ENCODE measurements at places on chromosomes 11 and 22. TPM values are rescaled to one million over a fixed set of nuclear protein-coding genes. Genes with fewer than 3 reads are reported as not detected.

DNA sequence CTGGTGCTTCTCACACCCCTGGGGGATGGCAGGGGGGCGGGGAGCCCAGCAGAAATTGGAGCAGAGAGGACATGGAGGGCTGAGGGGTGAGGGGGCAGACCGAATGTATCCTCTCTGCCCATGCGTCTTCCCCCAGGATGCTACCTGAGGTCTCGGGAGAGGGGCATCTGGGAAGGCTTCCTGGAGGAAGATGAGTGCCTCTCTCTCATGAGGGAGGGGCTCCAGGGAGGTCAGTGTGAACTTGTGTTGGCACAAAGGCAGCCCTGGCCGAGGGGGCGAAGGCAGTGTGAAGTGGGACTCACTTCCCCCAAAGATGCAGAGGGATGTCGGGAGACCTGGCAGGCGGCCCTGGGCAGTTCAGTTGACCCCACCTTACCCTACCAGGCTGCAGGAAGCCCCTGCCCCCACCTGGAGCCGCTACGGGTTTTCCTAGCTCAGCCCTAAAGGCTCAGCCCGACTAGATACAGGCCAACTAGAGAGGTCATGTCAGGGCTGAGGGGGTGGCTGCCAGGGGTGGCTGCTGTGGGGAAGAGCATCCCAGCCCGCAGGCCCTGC lies 10.4 kb downstream of the ASCL2 start:
- H3K4me1 ChIP-seq, result no peaks in the 10 kb centered on the region
- no peaks in the 10 kb centered on the region for H3K36me3 ChIP-seq
- H3K27me3 ChIP-seq, result no peaks in the 10 kb centered on the region

Gene C11orf42
- not detected for total RNA-seq

Gene PRG2
- total RNA-seq, result not detected

Gene FGF4
- total RNA-seq, result not detected

- no peaks in the 10 kb centered on the region for H3K36me3 ChIP-seq
- no peak overlapping the region for H3K27ac ChIP-seq
- DNase-seq, result no peak
- no peaks in the 10 kb centered on the region for H3K27me3 ChIP-seq
- H3K4me3 ChIP-seq, result no peak overlapping the region
- no peaks in the 10 kb centered on the region for H3K4me1 ChIP-seq
Observed at GRCh38 chr11:25961539-25961938, 370.4 kb upstream of the ANO3 start.

DNA sequence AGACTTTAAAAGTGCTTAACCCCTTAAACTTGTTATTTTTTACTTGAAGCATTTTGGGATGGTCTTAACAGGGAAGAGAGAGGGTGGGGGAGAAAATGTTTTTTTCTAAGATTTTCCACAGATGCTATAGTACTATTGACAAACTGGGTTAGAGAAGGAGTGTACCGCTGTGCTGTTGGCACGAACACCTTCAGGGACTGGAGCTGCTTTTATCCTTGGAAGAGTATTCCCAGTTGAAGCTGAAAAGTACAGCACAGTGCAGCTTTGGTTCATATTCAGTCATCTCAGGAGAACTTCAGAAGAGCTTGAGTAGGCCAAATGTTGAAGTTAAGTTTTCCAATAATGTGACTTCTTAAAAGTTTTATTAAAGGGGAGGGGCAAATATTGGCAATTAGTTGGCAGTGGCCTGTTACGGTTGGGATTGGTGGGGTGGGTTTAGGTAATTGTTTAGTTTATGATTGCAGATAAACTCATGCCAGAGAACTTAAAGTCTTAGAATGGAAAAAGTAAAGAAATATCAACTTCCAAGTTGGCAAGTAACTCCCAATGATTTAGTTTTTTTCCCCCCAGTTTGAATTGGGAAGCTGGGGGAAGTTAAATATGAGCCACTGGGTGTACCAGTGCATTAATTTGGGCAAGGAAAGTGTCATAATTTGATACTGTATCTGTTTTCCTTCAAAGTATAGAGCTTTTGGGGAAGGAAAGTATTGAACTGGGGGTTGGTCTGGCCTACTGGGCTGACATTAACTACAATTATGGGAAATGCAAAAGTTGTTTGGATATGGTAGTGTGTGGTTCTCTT lies 2.8 kb downstream of the MALAT1 start:
- DNase-seq, result no peak
- H3K4me1 ChIP-seq, result no peaks in the 10 kb centered on the region
- peaks cover 65% of the 10 kb centered on the region for H3K36me3 ChIP-seq

GRCh38 chr11:35166369-35167360 lies 27.7 kb downstream of the CD44 start:
- no peaks in the 10 kb centered on the region for H3K27me3 ChIP-seq
- no peaks in the 10 kb centered on the region for H3K36me3 ChIP-seq
- DNase-seq, result peak; percentile 64
- H3K4me1 ChIP-seq, result no peaks in the 10 kb centered on the region
- peak overlapping the region; percentile 67 for H3K27ac ChIP-seq
- no peak overlapping the region for H3K4me3 ChIP-seq

- no peaks in the 10 kb centered on the region for H3K4me1 ChIP-seq
- H3K27ac ChIP-seq, result no peak overlapping the region
- H3K4me3 ChIP-seq, result no peak overlapping the region
- peak; percentile 40 for DNase-seq
- no peaks in the 10 kb centered on the region for H3K36me3 ChIP-seq
Observed at GRCh38 chr22:48396785-48397530, 1430.7 kb downstream of the BRD1 start.

GRCh38 chr22:33639588-33640254 lies 280.6 kb downstream of the LARGE1 start:
- H3K27me3 ChIP-seq, result no peaks in the 10 kb centered on the region
- H3K4me1 ChIP-seq, result no peaks in the 10 kb centered on the region
- H3K27ac ChIP-seq, result peak overlapping the region; percentile 48
- no peak overlapping the region for H3K4me3 ChIP-seq
- no peak for DNase-seq

Gene RIBC2
- not detected for total RNA-seq

Gene GPHA2
- not detected for total RNA-seq

Gene SCT
- not detected for total RNA-seq

- no peak for DNase-seq
- H3K4me1 ChIP-seq, result no peaks in the 10 kb centered on the region
- peaks cover 6% of the 10 kb centered on the region for H3K27me3 ChIP-seq
- no peak overlapping the region for H3K27ac ChIP-seq
Observed at GRCh38 chr22:26168330-26168851, 871 bp upstream of the SEZ6L start.

Gene DRD2
- total RNA-seq, result not detected

DNA sequence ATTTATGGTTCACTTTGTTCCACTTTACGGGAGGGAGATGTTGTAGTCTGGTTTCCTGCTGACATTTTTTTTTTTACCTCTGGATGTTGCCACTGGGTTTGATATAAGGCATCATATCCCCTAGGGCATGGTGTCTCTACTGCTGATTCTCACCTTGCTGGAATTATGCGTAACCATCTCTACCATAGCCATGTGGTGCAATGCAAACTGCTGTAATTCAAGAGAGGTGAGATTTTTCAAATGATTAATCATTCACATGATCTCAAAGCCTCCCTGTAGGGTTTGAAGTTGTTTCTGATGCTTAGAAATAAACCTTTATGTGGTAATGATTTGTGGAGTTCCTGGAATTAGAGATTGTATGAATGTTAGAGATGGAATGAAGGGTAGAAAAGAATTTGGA lies 13.0 kb downstream of the MS4A3 start:
- H3K36me3 ChIP-seq, result no peaks in the 10 kb centered on the region
- no peak for DNase-seq
- H3K4me1 ChIP-seq, result no peaks in the 10 kb centered on the region
- no peaks in the 10 kb centered on the region for H3K27me3 ChIP-seq
- H3K27ac ChIP-seq, result no peak overlapping the region

Gene LSP1
- total RNA-seq, result 7.9 TPM

GRCh38 chr11:68120273-68121066 lies 718 bp downstream of the CHKA start:
- peak overlapping the region; percentile 82 for H3K27ac ChIP-seq
- no peak for DNase-seq
- H3K4me3 ChIP-seq, result peak overlapping the region; percentile 67
- H3K27me3 ChIP-seq, result no peaks in the 10 kb centered on the region
- no peaks in the 10 kb centered on the region for H3K36me3 ChIP-seq

Gene PTGDR2
- total RNA-seq, result not detected

- H3K4me1 ChIP-seq, result no peaks in the 10 kb centered on the region
- no peak overlapping the region for H3K27ac ChIP-seq
- no peaks in the 10 kb centered on the region for H3K27me3 ChIP-seq
Observed at GRCh38 chr22:32020117-32020516, 22.9 kb upstream of the SLC5A1 start.

Gene SREBF2
- 45.6 TPM for total RNA-seq
